Activated CD4-positive, alpha-beta T cell treated with anti-CD3 and anti-CD28 coated beads for 36 hours (primary cell): ENCODE measurements at places on chromosomes 4 and X. TPM values are rescaled to one million over a fixed set of nuclear protein-coding genes. Genes with fewer than 3 reads are reported as not detected.

DNA sequence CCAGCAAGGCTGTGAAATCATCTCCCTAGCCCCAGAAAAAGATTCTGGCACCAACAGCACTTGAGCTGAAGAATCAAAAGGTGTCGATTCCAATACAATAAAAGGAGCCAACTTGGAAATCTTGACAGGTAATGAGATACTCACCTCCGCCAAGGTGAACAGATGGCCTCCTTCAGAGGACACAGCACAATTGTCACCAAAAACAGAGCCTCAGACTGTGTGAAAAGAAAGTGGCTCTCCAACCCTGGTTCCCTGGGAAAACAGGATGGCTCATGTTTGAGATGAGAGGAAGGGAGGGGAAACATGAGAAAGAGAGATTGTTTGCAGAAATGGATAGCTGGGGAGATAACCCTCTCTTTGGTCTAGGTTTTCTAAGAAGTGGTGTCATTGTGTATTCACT is 168.9 kb downstream of the HS3ST1 start:
- DNase-seq, result no peak

GRCh38 chr4:184784628-184785257 is 41.0 kb downstream of the ACSL1 start:
- DNase-seq, result no peak

GRCh38 chr4:37393889-37394288 is 149.3 kb downstream of the NWD2 start:
- DNase-seq, result no peak

GRCh38 chrX:39772057-39772832 is 325.5 kb downstream of the BCOR start:
- peak; percentile 84 for DNase-seq

Gene LPAR4
- not detected for total RNA-seq

DNA sequence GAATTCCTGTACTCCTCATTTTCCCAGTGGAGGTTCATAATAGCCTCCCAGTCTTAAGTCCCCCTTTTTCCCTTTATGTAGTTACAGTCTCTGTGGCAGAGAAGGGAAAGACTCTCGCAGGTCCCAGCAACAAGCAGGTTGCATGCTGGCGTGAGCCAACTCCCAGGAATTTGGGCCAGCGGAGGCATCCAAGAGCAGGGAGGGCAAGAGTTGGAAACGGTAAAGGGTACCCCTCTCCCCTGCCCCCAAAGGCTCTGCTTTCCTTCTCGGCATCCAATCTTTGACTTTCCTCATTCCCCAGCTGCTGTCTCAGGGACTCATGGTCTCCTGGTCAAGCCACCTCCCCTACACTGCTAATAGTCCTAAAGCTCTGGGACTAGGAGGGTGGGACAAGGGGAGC is 15.4 kb upstream of the HSFX2 start:
- DNase-seq, result no peak

Gene FANCB
- total RNA-seq, result 14.7 TPM

Gene SPANXA1
- not detected for total RNA-seq

GRCh38 chr4:74619931-74620702 is 174.2 kb downstream of the BTC start:
- no peak for DNase-seq

GRCh38 chrX:130299279-130300009 is 30.7 kb upstream of the ZNF280C start:
- no peak for DNase-seq

Gene CENPE
- 54.0 TPM for total RNA-seq

Gene LRRC66
- total RNA-seq, result 0.14 TPM

GRCh38 chr4:1870328-1870577 is 940 bp upstream of the NSD2 start:
- DNase-seq, result peak; percentile 94

DNA sequence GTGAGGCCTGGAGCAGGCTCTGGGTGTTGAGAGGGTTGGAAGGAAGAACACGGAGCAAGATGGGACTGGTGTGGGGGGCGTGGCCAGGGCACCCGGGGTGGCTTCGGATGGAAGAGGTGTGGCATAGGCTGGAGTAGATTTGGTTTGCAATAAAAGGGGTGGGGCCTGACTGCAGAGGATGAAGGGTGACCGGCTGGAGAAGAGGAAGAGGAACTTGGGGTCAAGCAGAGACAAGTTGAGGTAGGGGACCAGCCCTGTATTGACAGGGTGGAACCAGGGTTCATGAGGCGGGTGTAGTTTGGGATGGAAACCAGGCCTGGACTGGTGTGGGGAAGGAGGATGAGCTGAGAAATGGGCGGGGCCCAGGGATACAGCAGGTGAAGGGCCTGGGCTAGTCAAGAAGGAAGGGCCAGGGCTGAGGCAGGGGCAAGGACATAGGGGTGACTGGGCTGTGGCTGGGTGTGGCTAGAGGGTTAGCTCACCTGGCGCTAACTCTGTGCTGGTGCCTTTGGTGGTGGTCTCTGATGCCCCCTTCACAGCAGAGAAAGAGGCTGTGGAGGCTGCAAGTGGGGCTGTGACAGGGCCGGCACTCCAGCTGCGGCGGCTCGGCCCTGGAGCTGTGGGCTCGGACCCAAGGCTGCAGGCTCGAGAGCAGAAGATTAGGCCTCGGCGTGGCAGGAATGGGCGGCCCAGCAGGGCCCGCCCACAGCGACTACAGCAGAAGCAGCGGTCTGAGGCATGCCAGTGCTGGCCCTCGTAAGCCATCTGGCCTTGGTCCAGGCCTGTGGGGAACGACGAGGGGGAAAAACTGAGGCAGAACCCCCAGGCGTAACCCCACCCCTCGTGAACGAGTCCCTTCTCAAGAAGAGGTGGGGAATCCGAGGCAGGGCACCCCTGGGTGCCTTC is 5.0 kb downstream of the PLP2 start:
- DNase-seq, result no peak

- no peak for DNase-seq
These were observed 67.6 kb upstream of the FREM3 start for GRCh38 chr4:143768007-143768591.

DNA sequence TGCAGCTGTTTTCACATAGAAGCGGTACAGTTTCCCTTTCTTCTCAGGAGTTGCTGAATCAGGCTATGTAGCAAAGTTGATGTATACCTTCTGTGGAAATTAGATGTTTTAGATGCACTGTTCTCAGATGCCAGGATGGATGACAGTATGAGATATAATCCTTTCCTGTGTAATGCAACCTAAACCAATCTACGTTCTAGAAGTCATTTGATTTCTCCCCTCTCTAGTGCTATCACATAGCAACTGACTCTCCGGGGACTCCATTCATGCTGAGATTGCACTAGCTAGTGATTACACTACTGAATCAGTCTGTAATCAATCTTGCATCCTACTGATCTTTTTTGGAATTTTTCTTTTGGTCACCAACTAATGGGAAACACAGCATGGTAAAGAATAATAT is 1881.7 kb downstream of the PCDH7 start:
- DNase-seq, result no peak

DNA sequence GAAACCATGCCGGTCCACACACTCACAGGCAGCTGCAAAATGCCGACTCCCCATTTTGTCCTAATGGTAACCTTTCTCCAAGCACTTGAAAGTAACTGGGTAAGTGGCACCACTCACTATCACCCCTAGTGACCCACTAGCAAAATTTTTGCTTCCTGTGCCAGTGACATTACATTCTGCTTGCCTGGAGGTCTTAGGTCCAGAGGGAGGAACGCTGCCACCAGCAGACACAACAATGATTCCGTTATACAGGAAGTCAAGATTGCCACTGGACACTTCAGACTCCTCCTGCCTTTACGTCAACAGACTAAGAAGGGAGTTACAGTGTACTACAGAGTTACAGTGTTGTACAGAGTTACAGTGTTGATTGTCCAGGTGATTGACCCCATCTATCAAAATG is 11.8 kb upstream of the TMEM192 start:
- DNase-seq, result no peak

DNA sequence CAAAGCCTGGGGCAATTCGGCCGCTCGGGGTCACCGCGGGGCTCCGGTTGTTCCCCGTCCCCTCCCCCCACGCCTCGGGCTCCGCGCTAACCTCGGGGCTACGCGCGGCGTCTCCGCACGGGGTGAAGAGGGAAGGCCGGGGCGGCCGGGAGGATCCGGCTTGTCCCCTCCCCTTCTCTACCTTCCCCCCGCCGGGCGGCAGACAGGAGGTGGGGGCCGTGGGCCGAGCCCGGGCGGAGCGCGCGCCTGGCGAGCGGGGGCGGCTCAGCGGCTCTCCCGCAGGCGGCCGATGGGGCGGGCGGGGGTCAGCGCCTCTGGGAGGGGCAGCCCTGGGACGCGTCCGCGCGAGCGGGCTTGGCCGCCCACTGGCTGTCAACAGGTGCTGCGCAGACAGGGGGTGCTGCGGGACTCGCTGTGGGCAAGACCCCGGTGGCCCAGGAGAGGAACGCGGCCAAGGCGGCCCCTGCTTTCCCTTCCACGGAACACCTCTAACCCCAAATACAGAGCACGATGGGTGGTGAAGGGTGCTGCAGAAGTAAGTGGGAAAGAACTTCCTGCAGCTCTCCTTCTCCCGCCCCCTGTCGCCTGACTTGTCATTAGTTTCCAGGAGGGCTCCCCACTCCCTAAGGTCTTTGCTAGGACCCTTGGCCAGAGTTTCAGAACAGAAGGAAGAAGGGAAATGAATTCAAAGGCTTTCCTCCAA is at the start of gene PDGFC:
Gene PDGFC, minus strand, starts transcription at position 124 of the 703 bp plus-strand sequence. CDS start 896 bp downstream, outside the sequence.
- peak; percentile 32 for DNase-seq

DNA sequence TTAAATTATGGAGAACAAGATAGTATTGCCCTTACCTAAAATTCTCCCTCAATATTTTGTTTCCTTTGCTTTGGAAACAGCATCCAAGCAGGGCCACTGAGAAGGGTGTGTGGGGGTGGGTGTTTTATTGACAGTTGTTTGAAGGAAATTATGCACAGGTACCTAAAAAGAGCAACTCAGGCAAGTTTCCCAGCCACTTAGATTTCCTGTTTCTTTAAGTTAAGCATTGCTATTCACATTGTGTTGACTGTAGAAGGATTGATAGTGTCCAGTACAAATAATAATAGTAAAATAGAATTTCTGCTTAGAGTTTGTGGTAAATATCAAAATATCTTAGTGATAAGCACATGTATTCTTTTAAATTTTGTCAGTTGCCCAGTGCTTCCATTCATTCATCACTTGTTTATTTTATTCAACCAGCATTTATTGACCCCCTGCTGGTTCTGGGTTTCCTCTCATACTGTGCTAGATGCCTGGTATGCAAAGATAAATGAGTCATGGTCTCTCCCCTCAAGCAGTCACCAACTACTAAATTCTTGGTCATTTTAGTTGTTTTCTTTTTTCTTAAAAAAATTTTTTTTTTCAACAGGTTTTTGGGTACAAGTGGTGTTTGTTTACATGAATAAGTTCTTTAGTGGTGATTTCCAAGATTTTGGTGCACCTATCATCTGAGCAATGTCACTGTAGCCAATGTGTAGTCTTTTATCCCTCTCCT is 50.0 kb downstream of the GALNT7 start:
- DNase-seq, result no peak

DNA sequence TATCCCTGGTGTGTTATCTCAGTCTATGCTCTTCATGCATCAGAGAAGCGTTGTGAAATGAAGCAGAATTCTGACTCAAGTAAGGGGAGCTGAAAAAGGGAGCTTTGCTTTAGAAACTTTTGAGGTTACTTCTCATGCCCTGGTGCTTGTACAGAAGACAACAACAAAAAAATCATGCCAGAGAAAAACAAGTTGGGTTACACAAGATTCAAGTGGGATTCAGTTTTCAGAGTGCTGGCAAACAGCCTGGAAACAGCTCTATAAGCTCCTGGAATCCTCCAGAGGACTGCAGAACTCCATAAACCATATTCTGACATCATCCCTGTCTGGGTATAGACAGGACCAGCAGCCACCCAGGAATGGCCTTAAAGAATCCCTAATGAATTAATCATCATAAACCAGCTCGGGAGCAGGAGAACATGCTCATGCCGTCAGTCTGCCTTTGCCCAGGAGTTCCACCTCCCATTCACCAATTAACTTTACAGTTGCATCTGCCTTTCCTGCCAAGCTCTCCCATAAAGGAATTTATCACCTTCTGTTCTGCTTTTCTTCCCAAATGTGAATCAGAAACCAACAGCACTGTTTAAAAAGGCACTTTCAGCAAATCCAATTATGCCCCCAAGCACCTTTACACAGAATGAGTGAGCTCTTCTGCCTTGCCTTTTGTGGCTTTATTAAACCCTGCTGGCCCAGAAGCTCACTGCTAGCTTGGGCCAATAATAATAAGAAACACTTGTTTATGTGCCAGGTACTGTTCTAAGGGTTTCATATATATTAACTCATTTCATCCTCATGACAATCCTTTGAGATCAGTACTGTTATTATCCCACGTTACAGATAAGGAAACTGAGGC is 54.5 kb upstream of the FBXW7 start:
- no peak for DNase-seq

- DNase-seq, result no peak
These were observed 193.1 kb upstream of the GPC4 start for GRCh38 chrX:133608406-133608805.

GRCh38 chrX:64204701-64205440 is 637 bp downstream of the AMER1 start:
- DNase-seq, result peak; percentile 35

Gene SORCS2
- not detected for total RNA-seq

Gene STOX2
- total RNA-seq, result not detected

GRCh38 chr4:20687864-20688263 is 12.4 kb upstream of the PACRGL start:
- no peak for DNase-seq

DNA sequence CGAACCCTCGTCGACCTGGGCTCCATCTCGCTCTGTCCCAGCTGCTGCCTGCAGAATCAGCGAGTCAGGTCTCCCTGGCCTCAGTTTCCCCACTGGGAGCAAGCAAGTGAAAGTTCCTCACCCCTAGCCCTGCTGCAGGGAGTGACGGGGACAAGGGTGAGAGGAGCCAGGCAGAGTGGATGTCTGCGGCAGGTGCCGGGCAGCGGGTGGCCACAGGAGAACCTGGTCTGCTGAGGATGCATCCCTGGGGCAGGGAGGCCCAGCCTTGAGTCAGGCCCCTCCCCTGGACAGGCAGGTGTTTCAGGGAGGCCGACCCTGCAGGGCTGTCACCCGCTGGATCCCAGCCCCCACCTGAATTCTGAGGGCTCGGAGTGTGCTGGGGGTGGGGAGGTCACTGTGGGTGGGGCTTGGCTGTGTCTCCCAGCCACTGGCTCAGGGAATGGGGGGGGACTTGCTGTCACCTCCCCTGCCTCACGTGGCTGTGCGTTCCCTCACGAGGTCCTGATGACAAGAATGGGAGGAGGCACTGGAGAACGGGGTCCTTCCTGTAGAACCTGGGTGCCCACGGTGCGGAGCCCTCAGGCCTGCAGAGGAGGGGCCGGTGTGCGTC is 33.2 kb downstream of the LRPAP1 start:
- no peak for DNase-seq

DNA sequence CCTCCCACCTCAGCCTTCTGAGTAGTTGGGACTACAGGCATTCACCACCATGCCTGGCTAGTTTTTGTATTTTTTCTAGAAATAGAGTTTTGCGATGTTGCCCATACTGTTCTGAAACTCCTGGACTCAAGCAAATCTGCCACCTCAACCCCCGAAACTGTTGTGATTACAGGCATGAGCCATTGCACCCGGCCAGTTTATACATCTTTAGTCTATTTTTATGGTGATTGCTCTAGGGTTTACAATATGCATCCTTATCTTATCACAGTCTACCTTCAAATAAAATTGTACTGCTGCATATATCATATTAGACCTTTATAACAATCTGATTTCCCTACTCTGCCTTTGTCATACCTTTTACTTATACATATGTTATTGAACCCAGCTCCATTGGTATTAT is 56.9 kb downstream of the SOWAHB start:
- DNase-seq, result no peak

Gene CHRNA9
- total RNA-seq, result not detected

Gene GNRHR
- not detected for total RNA-seq
